ENCODE measurements at places on chromosomes 13 and 19.
A peak's percentile ranks its signal among the peaks of the same experiment; 100 is the strongest.

GRCh38 chr13:67048821-67049150 lies 181.3 kb downstream of the PCDH9 start:
- no peak for DNase-seq

DNA sequence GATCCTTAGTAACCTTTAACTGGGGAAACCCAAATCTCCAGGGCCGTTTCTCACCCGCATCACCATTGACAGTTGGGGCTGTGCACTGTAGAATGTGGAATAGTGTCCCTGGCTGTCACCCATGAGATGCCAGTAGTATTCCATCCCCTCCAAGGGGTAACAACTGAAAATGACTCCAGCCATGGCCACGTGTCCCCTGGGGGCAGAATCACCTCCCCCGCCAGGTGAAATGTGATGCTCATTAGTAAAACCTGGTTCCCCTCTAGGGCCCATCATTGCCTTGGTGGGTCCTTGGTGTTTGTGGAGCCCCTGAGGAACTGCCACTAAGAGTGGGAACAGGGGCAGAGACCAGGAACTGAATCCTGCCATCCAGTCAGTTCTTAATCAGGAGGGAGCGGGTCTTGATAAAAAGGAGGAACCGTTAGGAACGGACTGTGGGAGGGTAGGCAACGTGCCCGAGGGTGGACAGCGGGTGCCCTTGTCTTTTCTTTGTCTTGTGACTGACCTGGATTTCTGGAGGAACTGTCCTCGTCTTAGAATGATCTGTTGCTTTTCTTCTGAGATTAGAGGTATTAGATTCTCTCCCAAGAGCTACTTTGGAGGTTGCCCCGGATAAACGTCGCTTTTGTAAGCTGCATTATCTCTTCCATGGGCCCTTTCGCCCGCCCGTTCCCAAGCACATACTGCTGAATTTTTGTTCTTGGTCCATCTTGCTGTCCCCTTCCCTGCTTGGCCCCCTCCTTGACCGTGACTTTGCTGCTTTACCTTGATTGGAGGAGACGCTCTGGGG lies 3.5 kb downstream of the MYO9B start:
- DNase-seq, result no peak

GRCh38 chr19:371501-372168 lies 27.0 kb upstream of the MIER2 start:
- no peak for DNase-seq

GRCh38 chr13:21879263-21879914 lies 208.5 kb downstream of the FGF9 start:
- DNase-seq, result no peak

GRCh38 chr13:29131881-29132668 lies 311.9 kb downstream of the MTUS2 start:
- DNase-seq, result no peak

GRCh38 chr19:33063356-33063752 lies 1.3 kb downstream of the RHPN2 start:
- DNase-seq, result no peak

DNA sequence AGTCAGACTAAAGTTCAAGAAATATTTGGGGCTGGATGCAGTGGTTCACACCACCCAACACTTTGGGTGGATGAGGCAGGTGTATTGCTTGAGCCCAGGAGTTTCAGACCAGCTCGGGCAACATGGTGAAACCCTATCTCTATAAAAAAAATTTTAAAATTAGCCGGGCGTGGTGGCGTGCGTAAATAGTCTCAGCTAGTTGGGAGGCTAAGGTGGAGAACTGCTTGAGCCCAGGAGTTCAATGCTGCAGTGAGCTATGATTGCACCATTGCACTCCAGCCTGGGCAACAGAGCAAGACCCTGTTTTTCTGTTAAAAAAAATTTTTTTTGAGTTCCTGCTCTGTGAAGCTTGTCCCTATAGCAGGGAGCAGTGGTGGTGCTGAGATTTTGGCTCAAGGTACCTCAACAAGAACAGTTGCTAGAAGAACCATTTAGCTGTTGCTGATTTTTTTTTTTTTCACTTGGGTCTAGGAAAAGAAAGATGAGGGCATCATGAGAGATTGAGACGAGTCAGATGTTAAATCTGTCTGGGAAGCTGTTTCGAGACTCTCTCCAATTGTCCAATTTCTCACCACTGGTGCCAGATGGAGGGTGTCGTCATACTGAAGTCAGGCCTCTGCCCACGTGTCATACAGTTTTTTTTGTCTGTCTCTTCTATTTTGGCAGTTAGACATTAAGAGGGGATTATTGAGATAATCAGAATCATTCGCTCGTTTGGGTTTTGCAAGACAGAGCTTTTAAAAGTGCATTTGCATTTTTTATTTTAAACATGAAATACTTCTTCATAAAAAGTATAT lies 3.7 kb downstream of the SLC25A42 start:
- DNase-seq, result no peak

GRCh38 chr13:113207460-113207859 lies 1.0 kb downstream of the PCID2 start:
- DNase-seq, result no peak

- DNase-seq, result peak; percentile 39
These were observed 11.9 kb downstream of the LTBP4 start for GRCh38 chr19:40612831-40613689.

- DNase-seq, result no peak
These were observed 2.7 kb downstream of the KLK2 start for GRCh38 chr19:50875795-50876422.

Measured in central memory CD4-positive, alpha-beta T cell (primary cell).